ENCODE measurements at places on chromosomes 5 and 9.

DNA sequence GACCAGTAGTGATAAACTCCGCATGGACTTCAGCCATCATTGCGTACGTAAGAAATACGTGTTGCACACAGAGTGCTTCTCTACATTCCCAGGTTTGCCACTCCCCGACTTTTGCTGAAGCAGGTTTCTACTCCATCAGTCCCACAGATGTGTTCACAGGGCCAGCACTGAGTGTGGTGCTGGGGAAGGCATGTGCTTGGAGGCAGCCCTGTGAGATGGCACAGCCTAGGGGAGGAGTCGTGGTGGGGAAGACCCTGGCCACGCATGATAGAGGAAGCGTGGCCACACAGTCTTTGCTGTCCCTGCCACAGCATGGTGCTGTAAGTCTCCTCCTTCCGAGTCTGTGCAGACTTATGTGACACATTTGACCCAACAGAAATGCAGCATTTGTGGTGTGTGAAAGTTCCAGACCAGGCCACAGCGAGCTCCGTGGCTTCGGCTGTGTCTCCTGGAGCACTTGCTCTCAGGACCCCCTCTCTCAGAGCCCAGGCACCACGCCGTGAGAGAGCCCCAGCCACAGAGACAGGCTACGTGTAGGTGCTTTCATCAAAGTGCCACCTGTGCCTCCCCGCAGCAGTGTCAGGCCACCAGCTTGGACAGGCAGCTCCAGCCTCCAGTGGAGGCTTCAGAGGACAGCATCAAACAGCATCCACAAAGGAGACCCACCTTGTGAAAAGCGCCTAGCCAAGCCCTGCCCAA is 197.8 kb downstream of the AUH start:
- DNase-seq, result no peak

DNA sequence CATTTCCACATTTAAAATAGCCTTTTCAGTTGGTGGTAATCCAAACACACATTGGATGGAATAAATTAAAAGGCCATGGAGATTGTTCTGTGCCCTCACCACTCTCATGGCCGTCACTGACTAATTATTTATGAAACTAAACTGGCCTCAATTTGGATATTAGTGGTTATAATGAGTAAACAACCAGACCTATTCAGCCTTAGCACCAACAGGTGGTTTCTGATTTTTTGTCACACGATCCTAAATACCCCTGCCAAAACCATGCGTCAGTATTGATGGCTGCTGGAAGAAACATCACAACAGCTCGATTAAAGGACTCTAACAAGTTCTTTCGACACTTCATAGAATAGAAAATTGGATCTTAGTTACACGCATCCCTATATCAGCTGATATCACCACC is 276.0 kb upstream of the DAP start:
- DNase-seq, result no peak

DNA sequence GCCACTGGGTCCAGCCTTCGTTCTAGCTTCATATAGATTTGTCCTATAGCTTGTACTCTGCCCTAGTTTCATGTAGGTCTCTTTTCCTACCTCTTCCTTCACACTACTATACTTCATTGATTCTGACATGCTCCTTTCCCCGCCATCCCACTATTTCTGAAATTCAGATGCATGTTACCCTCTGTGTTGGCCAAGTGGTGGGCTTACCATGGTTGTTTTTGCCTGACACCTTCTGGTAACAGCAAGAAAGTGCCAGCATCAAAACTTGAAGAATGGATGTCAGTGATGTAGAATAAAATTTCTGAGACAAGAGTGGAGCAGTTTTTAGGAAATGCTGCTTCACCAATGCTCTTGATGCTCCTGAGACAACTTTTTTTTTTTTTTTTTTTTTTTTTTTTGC is 19.5 kb upstream of the SERINC5 start:
- no peak for DNase-seq

- no peak for DNase-seq
Measured at GRCh38 chr5:159021901-159022556, 77.7 kb downstream of the EBF1 start.

DNA sequence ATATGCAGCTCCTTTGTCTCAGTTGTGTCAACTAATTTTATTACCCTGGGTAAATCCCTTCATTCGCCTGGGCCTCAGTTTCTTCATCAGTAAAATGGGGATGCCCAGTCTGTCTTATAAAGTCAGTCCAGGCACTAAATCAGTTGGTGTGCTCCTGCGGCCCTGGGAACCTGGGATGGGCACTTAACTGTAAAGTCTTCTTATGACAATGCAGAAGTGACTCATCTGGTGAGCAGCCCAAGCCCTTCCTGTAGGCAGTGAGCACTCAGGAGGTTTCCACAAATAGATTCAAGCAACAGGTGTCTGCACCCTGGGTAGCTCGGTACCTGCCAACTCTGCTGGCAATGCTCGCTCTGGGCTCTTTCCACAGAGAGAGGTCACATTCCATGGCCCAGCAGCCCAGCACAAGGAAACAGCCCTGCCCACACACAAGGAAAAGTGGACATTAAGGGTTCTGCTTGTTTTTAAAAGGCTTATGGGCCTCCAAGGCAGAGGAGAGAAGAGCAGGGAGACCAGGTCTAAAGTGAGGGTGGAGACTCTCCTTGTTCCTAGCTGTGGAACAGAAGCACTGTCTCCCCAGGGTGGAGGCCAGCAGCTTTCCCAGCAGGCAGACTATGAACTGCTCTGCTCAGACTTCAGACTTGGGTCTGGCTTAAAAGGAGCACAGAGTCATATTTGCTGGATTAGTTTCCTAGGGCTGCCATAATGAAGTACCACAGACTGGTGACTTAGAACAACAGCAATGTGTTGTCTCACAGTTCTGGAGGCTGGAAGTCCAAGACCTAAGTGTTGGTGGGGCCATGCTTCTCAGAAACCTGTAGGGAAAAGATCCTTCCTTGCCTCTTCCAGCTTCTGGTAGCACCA is 89.7 kb upstream of the ADRA1B start:
- peak; percentile 19 for DNase-seq

- DNase-seq, result no peak
Measured at GRCh38 chr5:179866241-179867078, 7.8 kb upstream of the MRNIP start.

DNA sequence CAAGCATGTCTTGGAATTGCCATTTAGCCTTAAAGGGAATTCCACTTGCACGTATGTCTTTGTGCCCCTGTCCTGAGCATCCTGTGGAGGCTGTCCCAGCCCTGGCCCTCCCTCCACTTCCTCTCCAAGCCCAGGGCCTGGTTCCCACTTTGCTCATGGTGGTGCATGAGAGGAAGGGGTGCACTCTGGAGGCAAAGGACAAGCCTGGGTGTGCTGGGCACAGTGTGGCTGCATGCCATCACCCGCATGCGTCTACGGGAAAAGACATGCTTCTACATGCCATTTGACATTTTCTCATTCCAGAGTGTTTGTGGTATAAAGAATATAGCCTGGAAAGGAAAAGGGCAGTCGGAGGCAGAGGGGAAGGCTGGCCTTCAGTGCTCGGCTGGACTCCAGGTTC is 7.2 kb upstream of the IRX2 start:
- DNase-seq, result no peak

All from HS-5 (cell line).